ENCODE measurements at places on chromosomes 12 and 14.

DNA sequence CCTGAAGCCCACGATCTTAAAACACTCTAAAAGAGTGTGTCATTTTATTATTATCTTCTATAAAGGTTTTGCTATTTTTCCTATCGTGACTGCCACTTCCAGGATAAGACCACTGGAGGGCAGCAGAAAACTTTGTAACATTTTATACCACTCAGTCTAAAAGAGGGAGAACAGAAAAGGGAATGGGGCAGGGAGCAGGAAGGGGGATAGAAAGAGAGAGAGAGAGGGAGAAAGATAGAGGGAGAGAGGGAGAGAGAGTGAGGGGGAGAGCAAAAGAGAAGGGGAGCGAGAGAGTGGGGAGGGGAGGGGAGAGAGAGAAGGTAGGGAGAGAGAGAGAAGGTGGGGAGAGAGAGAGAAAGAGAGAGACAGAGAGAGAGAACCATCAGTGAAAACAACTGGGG, 2.0 kb upstream of the ART4 start:
- DNase-seq = peak; percentile 39

DNA sequence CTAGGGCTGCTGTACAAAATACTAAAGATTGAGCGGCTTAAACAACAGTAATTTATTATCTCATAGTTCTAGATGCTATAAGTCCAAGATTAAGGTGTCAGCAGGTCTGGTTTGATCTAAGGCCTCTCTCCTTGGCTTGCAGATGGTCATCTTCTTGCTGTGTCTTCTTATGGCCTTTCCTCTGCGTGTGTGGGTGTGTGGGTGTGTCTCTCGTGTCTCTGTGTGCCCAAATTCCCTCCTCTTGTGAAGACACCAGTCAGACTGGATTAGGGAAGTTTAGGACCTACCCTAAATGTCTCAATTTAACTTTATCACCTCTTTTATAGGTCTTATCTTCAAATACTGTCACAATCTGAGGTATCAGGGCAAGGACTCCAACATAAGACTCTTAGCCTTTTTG, 28.3 kb downstream of the DDHD1 start:
- DNase-seq = no peak

GRCh38 chr14:72856530-72857266, 37.2 kb downstream of the DPF3 start:
- DNase-seq = no peak

- DNase-seq = no peak
Measured at GRCh38 chr12:128961308-128961902, 108.1 kb downstream of the GLT1D1 start.

DNA sequence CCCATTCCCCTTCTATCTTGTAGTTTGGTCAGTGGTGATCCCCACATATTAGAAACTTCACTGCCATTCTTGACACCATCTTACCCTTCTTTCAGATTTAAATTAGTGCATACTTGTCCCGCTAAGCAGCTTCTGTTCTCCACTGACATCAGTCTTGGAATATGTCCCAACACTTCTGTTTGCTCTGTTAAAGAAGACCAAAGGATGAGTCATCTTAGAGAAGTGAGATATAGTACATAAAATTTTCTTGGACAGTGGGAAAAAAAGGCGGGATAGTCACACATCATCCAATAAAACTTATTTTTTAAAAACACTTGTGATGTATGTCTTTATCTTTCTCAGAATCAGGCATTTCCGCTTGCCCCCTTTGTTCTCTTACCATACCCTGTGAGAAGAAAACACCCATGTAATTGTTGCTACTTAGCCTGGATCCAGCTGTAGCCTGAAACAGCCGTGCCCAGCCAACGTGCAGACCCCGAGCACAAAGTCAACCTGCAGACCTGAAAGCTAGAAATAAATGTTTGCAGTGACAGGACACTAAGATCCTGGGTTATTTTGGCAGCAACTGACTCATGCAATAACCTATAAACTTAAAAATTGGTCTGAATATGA, 100.1 kb upstream of the PDE3A start:
- DNase-seq = no peak

DNA sequence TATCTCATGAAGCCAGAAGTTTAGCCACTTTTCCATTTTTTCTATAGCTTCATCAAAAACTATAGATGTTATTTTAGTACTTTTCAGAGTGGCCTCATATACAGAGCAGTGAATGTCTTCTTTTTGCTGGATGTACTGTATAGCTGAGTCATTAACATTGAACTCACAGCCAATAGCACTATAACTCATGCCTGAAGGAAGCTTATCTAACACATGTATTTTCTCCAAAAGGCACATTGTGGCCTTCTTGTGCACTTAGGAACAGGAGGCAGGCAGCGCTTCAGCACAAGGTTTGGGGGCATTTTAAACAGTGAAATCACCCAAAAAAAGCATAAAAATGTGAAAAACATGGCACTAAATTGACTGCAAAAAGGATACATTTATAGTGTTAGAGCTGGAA, 336.8 kb upstream of the TMTC1 start:
- DNase-seq = no peak

DNA sequence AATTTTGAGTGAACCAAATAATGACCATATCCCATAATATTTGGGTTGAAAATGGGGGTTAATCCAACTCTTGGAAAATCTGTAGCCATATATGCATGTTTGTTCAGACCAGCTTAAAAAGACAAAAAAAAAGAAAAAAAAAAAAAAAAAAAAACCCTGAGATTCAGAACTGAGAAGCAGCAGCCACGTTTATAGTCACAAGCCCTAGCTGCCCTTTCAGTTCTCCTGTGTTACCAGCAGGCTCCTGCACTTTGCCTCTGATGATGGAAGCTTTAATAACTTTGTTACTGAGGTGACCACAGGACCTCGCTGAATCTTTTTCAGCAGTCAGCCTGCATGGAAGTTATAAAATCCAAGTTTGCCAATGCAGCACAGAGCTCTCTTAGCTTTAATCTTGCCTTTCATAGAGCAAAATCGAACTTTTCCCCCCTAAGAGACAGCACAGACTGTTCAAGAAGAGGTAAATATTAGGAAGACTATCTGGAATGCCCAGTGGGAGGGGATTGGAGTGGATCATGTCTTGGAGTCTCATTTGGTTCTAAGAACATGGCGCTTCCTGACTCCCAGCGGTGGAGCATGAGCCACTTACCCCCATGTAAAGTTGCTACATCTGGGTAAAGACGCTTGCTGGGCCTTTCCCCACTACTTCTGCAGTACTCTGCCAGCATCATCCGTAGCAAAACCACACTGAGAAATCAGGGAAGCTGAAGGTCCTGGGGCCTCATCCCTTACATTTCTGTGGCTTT, 20.6 kb downstream of the GNG2 start:
- no peak for DNase-seq

GRCh38 chr14:101072070-101072469, 168.5 kb upstream of the RTL1 start:
- no peak for DNase-seq

DNA sequence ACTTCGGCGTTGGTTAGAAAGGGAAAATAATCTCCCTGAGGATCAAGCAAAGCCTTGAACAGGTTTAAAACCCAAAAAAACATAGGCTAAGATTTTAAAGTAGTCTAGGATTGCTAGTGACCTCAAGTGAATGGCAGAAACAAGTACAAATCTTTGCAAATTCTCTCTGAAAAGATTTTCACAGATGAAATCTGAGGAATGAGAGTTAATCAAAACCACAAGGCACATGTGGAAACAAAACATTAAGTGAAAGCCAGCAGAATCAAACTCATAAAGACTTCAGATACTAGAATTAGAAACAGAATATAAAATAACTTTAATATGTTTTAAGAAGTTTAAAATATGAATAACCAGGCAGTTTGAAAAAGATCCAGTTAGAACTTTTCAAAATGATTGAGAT, 52.2 kb upstream of the CFL2 start:
- no peak for DNase-seq

DNA sequence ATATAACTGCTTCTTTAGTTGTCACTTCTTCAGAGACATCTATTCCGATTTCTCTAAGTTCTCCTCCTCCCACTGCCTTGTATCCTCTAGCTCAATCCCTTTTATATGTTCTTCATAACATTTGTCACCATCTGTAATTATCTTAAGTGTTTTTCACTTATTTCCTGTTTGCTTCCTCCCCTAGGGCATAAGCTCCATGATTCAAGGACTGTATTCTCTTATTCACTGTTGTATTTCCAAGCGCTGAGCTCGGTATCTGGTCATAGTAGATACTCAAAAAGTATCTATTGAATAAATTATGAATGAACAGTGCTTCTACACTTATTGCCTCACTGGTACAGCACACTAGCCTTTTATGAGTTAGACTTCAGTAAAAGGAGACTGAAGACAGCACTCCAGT, 109.0 kb upstream of the TMPO start:
- no peak for DNase-seq

DNA sequence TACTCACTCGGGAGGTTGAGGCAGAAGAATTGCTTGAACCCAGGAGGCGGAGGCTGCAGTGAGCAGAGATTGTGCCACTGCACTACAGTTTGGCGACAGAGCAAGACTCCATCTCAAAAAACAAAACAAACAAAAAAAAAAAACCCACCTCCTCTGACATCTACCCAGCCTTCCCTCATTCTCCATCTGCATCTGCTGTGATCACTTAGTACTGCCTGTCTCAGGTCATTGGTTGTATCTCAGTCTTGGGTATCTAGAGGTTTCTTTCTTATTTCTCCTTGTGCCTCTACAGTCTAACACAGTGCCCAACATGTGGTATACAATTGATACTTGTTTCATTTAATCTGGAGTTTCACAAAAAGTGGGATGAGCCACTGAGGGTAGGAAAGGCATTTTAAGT, 5.3 kb downstream of the LTBP2 start:
- DNase-seq = no peak

DNA sequence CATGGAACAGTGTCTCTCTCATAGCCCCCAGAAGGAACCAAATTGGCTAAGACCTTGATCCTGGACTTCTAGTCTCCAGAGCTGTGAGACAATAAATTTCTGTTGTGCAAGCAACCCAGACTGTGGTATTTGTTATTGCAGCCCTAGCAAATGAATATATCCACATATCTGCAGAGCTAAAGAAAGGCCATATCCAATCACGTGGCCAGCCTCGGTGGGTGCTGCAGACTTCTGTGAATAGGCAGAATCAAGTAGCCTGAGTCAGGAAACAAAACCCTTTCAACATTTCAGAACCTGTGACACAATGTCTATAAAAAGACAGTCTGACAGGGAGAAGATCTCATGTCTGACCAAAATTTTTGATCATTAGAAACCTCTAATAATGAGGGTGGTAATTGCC, 71.0 kb upstream of the CPM start:
- no peak for DNase-seq

- no peak for DNase-seq
Measured at GRCh38 chr12:88307961-88308360, 165.9 kb downstream of the TMTC3 start.

DNA sequence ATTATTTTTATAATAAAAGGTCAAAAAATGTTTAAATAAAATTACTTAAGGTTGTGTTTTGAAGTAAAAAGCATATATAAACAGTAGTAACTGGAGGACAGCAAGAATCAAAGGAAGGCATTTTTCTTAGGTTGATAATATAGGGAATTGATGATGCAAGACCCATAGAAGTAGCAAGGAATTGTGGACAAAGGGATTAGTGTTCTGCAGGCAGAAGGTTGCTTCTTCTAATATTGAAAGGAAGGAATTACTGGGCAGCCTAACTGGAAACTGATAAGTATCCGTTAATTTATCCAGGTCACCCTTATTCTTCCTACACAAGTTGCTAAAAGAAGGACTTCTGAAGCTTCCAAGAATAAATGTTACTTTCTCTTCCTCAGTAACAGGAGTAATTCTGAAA, 54.5 kb upstream of the ALX1 start:
- no peak for DNase-seq

- DNase-seq = peak; percentile 58
Measured at GRCh38 chr12:27226407-27226929, 17.6 kb upstream of the STK38L start.

DNA sequence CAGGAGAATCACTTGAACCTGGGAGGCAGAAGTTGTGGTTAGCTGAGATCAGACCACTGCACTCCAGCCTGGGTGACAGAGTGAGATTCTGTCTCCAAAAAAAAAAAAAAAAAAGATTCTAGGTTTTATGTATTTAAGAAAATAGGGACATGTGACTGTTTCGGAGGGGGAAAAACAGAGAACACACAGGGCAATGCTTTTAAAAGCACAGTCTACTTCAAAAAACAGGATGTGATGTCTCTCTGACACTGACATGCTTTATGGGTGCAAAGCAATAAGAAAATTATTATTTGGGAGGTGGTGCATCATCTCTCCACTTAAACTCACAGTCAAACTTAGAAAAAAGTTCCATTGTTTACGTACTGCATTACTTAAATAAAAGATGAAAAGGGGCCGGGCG, 28.7 kb downstream of the CLIP1 start:
- DNase-seq = no peak

- peak; percentile 40 for DNase-seq
Measured at GRCh38 chr14:55957950-55958349, 160.3 kb upstream of the PELI2 start.

- DNase-seq = no peak
Measured at GRCh38 chr14:34930591-34931091, 52.2 kb upstream of the SRP54 start.

DNA sequence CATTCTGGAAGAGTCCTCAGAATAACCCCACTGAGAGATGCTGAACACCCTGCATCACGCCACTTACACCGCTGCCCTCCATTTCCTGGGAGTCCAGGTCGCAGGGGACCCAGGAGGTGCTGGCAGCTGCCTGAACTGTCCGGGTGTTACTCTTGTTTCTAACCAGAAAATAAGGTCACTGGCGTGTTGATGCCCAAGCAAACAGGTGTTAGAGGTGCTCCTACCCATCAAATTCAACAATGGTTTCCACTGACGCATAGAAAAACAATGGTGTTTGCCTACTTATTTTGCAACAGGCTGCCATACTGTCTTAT, 23.8 kb downstream of the PITPNM2 start:
- DNase-seq = no peak

DNA sequence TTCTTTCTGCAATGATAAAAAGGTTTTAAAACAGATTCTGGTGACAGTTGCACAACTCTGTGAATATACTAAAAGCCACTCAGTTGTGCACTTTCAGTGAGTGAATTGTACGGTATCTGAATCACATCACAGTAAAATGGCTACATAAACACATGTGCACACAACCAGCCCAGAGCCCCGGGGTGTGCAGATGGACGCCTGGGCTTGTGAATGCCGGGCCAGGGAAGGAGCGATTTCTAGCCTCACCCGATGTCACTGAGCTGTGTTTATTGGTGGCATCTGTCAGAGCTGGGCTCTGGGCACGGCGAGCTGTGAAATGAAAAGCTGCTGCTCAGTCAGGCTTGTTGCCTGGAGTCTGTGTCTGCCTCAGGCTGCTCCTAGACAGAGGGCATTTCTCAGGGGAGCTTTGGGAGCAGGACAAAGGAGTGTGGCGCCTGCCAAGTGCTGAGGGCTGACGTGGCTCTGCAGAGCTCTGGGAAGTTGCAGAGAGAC, 25.9 kb downstream of the RHOF start:
- no peak for DNase-seq

DNA sequence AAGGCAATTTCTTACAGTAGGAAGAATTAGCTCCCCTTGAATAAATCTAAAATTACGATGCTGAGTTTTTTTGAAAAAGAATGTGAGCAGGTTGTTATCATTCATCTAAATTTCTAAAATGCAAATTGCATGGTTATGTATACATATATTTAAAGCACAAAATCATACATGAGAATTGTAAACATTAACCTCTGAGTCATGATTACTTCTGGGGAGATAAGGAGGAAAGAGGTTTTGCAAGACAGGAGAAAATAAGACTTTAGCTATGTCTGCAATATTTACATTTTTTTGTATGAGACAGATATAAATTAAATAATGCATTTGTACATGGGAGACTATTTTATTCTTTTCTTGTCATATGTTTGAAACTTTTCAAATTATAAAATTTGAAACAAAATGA, 72.2 kb downstream of the TSPAN8 start:
- no peak for DNase-seq

- DNase-seq = no peak
Measured at GRCh38 chr12:46402451-46402850, 29.9 kb upstream of the SLC38A2 start.
